Activated CD8-positive, alpha-beta memory T cell treated with anti-CD3 and anti-CD28 coated beads for 24 hours (primary cell): ENCODE measurements at places on chromosomes 3 and 15.
A peak's percentile ranks its signal among the peaks of the same experiment; 100 is the strongest.

DNA sequence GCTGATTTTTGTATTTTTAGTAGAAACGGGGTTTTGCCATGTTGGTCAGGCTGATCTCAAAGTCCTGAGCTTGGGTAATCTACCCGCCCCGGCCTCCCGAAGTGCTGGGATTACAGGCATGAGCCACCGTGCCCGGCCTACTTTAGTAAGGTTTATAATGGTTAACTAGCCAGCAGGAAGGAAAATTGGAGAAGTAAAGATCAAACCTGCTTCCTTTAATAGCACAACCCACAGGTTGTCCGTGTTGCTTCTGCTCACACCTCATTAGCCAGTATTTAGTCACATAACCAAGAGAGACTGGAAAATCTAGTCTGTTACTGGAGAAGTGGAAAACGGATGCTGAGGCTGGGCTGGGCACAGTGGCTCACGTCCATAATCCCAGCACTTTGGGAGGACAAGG lies 51.9 kb upstream of the TBL1XR1 start:
- DNase-seq, result no peak

DNA sequence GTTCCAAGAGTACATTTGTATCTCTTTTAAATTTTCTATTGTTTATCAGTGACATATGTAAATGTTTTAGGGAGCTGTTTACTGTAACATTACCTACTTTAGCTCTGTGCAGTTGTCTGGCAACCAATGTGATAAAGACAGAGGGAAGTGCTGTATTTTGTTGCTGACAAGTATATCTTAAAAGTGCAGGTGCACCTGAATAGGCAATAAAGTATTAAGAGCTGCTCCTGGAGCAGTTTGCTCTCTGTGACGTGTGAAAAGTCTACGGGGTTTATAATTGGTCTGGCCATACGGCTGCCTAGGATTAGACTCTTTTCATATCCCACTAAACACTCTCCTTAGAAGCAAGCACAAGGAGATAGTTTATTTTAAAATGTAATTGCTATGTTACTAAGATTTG lies 178.3 kb downstream of the IGF1R start:
- DNase-seq, result no peak

DNA sequence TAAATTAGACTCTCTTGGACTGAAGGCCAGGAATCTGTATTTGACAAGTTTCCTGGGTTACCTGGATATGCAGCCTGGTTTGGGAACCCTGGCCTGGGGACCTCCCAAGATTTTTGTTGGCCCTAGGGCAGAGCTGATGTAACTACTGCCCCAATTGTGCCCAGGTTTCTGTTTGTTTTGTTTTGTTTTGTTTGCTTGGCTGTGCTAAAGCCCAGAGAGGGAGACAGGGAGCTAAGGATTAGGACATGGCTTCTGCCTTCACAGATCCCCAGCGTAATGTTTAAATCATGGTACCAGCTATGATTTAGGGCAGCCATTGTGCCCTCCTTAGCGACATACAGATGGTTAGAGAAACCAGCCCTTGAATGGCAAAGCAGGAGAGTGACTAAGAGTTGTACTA lies 47.6 kb downstream of the ABHD5 start:
- DNase-seq, result no peak

- no peak for DNase-seq
Observed at GRCh38 chr3:23966328-23966727, 21.2 kb downstream of the NR1D2 start.

- DNase-seq, result no peak
Observed at GRCh38 chr15:85826756-85827515, 32.2 kb upstream of the KLHL25 start.

DNA sequence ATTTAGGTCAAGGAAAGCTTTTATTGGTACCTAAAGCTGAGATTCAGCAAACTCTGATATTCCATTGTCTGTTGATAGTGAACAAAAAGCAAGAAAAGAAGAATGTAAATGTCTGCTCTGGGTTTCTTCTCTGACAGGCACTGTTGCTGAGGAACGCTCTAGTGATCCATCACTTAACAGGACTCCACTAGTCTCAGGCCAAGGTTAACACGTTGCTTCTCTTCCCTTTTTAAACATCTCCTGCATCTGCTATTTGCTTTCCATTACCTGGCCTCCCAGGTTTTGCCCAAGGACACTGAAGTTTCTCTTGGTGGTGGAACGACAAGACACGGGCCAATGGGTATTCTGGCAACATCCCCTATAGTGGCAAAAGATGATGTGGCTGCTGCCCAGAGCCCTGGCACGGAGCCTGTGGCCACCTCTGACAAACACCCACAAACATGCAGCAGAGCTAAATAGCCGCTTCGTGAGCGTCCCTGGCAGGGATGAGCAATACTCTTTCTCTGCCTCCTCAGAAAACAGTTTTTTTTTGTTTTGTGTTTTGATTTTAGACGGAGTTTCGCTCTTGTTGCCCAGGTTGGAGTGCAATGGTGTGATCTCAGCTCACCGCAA lies 97.8 kb upstream of the AKAP13 start:
- no peak for DNase-seq

DNA sequence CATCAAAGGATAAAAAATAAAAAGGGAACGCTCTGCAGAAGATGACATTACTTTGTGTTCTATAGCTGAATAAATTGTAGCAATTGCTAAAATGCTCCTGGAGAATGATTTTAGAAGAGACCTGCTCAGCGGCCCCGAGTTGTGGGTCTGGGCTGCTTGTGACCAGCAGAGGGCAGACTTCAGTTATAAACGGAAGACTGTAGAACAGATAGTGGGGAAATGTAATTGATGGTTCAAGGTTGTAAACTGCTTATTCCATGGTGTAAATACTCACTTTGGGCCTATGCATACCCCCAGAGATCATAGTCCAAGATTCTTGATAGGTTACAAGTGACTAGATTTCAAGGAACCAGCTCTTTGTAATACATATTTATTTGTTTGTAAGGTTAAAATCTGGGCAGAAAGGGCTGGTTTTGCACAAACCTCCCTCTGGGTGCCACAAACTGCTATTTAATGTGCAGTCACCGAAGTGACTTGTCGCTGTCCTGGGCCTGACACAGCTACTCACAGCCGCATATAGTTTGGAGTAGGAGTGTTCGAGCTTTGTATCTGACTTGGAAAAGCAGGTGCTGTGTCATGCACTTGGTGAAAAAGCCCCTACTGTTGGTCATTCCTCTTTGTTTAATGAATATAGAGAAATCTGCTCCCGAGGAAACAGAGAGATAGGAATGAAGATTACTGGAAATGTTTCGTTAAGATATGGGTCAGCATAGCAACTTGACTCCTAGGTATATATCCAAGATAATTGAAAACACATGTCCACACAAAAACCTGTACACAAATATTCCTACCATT lies 34.7 kb upstream of the NDUFB4 start:
- DNase-seq, result peak; percentile 80

GRCh38 chr3:127822682-127823425 lies 539 bp upstream of the MGLL start:
- peak; percentile 61 for DNase-seq

DNA sequence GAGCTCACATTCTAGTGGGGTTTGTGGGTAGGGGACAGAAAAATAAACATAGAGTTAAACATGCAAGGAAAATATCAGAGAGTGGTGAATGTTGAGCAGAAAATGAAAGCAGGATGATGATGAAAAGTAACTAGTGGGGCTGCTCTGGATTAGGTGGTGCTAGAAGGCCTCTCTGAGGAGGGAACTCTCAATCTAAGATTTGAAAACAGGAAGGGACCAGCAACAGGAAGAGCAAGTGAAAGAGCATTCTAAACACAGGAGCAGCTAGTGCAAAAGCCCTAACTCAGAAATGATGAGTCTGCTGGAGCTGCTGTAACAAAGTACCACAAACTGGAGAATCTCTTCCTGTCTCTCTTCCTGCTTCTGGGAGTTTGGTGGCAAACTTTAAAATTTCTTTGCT lies 468.6 kb upstream of the AGTR1 start:
- DNase-seq, result no peak

DNA sequence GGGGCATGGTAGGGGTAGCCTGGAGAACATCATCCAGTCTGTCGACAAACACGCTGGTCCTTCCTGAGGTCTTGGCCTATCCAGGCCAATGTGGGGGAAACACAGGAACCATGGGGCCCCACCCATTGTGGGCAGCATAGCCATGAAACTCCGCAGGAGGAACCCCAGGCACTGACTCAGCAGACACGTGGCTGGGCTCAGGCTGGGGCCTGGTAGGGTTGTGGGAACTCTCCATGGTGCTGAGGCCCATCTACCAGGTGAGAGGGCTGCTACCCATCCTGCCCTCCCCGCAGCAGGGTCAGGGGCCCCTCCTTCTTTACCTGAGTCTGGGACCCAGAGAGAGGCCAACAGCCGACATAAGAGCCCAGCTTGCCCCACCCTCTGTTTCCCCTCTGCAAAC lies 22.6 kb upstream of the CACNA2D2 start:
- peak; percentile 78 for DNase-seq

DNA sequence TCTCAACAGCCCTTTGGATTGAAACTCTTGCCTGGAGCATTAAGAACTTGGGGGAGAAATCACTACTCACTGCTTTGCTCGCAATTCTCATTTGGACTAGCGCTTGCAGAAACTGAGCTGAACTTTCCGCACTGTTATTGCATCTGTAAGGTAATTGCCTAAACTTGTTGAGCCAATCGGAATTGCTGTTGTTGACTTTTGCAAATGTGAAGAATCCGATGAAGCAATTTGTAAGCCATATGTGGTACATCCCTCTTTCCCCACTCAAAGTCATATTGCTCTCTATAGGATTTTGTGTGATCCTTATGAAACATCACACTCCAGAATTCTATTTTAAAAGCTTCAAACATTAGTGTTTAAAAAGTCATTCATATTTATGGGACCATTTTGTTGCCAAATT lies 191.7 kb upstream of the GBE1 start:
- no peak for DNase-seq

DNA sequence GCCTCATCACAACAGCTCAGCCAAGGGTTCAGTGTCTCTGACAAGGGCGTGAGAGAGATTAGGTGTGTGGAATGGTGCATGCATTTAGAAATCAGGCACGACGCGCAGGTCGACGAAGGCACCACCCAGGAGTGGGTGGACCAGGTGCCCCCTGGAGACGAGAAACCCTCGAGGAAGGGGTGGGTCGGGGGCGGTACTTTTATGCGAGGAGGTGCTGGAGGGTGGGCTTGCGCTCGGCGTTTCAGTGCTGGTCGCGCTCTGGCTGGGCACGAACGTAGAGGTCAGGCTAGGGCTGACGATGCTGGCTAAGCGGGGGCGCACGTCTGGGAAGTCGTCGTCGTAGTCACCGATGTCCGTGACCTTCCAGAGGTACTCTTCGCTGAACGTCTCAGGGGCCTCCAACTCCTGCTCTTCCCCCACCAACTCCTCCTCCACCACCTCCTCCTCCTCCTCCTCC lies 393 bp downstream of the ERICH6 start:
- DNase-seq, result no peak

DNA sequence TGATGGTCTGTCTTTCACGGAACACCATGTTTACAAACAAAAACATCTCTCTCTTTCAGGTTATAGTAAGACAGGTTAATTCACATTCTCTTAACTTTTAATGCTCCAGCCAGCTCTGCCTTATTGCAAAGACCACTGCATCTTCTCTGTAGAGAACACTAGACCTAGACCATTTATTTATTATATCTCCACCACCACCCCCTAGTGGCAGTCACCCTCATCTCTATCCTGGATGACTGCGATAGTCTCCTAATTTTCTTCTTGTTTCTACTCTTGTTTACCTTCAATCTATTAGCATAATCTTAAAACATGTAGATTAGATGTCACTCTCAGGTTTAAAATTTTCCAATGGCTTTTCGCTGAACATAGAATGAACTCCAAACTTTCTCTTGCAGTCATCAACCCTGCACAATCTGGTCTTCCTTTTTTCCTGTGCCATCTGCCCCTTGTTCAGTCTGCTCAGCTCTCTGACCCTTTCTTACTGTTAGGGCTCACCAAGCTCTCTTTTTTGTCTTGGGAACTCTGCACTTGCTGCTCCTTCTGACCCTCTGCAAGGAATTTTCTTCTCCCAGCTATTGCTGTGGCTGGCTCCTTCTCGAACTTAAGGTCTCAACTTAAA lies 155.6 kb downstream of the SQOR start:
- no peak for DNase-seq

DNA sequence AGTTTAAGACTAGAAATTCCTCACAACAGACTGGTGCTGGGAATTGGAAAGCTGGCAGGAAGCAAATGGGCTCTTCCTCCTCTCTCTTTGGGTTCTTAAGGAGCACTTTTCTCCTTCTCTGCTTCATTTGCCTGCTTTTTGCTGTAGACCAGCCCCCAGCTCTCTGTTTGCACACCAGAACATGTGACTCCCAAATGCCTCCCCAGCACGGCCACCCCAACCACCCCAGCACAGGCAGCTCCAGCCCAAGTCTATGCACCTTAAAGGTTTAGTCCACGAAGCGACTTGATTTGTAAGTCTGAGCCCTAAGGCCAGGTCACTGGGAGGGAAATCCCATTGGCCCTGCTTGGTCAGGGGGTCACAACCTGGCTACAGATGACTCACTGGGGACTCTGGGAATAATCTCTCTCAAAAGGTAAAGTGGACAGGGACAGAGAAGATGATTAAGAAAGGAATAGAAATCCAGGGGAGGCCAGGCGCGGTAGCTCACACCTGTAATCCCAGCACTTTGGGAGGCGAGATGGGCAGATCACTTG lies 377.8 kb upstream of the PROK2 start:
- no peak for DNase-seq

- no peak for DNase-seq
Observed at GRCh38 chr3:169362868-169363267, 300.6 kb downstream of the MECOM start.

GRCh38 chr3:44160818-44161217 lies 80.9 kb upstream of the TOPAZ1 start:
- DNase-seq, result no peak

GRCh38 chr3:149703466-149703865 lies 45.6 kb upstream of the WWTR1 start:
- DNase-seq, result no peak

GRCh38 chr15:68843425-68844311 lies 23.0 kb upstream of the ANP32A start:
- DNase-seq, result peak; percentile 68

DNA sequence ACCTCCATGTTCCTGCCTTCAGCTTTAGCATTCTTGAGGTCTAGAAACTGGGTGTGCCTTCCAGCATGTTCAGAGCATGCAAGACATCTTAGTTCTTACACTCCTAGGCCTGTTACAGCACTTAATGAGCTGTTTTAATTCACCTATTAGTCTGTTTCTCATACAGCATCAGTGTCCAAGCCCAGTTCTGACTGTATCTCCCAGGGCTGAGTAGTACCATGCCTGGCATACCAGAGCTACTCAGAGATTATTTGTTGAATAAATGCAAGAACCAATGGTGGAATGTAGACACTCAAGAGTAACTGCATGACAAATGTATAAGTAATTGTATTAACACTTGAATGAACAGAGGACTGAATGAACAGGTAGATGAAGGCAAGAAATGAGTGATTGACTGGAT lies 61.8 kb upstream of the SCN5A start:
- DNase-seq, result no peak
